Thoracic aorta endothelial cell (primary cell): ENCODE measurements at places on chromosomes 11 and 22. TPM values are rescaled to one million over a fixed set of nuclear protein-coding genes. Genes with fewer than 3 reads are reported as not detected.

The APOA1 gene
- not detected in 2 replicates for total RNA-seq

The OTOG gene
- total RNA-seq, result not detected in 2 replicates

The FEN1 gene
- total RNA-seq, result 48.8 and 63.8 TPM in 2 replicates

The MMP3 gene
- 0.07 and 0.13 TPM in 2 replicates for total RNA-seq

The TSPAN18 gene
- 11.7 and 17.8 TPM in 2 replicates for total RNA-seq

The ARHGAP32 gene
- total RNA-seq, result 9.0 and 9.3 TPM in 2 replicates

The RFPL3 gene
- not detected in 2 replicates for total RNA-seq

The PATE2 gene
- 0.13 and 0.50 TPM in 2 replicates for total RNA-seq

The ELMOD1 gene
- total RNA-seq, result 1.3 and 6.3 TPM in 2 replicates

The MLC1 gene
- not detected in 2 replicates for total RNA-seq

The NAALAD2 gene
- total RNA-seq, result 0.66 and 0.79 TPM in 2 replicates

The DEFB131B gene
- not detected in 2 replicates for total RNA-seq

The OR6T1 gene
- not detected in 2 replicates for total RNA-seq

The TSSK2 gene
- not detected in 2 replicates for total RNA-seq

The ASRGL1 gene
- total RNA-seq, result 37.5 and 43.1 TPM in 2 replicates

The SYCE3 gene
- total RNA-seq, result not detected in 2 replicates

The SERHL2 gene
- 1.3 and 1.4 TPM in 2 replicates for total RNA-seq

The C11orf21 gene
- not detected in 2 replicates for total RNA-seq

The GRK3 gene
- total RNA-seq, result 1.5 and 2.9 TPM in 2 replicates
